ENCODE measurements at places on chromosomes 13 and 19.
A peak's percentile ranks its signal among the peaks of the same experiment; 100 is the strongest.

DNA sequence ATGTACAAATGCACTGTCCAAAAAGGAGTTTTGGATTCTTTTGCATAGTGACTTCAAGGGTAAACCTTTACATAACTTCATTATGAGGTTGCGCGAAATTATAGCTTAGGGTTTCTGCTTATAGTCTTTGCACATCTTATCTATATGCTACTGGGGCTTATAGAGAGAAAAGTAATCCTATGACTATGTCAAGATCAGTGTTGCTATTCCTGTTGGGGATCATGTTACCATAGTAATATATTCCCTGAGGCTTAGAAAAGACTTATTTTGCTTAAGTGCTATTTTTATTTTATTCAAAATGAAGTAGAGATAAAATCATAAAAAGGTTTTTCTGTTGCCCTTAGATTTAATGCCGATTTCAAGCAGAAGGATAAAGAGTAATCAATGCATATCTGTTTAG, 14.7 kb upstream of the POSTN start:
- no peak for DNase-seq

DNA sequence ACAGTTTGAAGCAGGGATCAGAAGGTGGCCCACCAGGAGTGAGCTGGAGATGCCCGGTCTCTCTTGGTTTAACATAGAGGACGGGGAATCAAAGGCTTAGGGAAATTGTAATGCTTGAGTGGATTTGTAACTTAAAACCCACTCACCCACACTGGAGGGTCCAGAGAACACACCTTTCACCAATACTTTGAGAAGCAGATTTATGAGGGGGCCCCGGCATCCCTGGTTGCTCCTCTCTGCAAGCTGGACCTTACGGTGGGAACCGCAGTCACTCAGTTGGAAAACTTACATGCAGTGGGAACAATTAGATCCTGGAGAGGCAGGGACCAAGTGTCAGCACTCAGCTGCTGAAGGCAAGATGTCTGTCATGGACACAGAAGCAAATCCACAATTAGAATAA, 20.5 kb downstream of the PPP5C start:
- DNase-seq: no peak

DNA sequence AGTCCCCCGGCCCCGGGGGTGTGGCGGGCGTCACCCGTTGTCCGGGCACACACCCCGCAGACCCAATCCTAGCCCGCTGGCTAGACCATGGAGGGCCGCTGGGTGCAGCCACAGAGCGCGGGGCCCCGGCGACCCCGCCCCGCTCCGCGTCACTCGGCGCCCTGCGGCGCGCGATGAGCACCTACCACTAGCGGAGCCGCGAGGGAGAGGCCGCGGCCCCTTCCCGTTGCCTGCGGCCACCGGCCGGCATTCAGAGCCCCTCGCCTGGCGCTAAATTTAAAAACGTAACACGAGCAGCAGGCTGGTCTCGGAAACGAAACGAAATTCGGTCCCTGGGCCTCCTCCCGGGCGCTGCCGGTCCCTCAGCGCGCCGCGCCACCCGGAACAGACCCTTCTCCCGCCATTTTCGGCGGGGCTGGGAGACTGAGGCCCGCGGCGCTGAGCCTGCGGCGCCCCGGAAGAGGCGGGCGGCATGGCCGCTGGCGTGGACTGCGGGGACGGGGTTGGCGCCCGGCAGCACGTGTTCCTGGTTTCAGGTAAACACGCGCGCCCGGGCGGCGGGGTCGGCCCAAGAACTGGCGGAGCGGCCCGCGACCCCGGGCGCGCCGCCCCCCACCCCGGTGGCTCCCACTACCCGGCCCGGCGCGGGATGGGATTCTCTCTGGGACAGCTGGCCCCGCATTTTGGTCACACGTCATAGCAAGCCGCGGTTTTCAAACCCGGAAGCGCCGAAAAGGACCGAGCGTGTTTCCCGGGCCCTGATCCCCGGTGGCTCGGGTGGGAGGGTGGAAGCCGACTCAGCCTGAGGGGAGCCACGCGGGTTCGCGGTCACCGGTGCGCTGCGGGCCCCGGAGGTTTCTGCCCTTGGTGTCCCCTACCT, at the start of gene RNASEH2B:
RNASEH2B (plus strand) TSS at position 187 of the 880 bp plus-strand sequence; CDS start at position 473, 286 bp downstream.
- DNase-seq: peak; percentile 52

GRCh38 chr19:2952953-2953481, 8.2 kb upstream of the ZNF77 start:
- DNase-seq: no peak

DNA sequence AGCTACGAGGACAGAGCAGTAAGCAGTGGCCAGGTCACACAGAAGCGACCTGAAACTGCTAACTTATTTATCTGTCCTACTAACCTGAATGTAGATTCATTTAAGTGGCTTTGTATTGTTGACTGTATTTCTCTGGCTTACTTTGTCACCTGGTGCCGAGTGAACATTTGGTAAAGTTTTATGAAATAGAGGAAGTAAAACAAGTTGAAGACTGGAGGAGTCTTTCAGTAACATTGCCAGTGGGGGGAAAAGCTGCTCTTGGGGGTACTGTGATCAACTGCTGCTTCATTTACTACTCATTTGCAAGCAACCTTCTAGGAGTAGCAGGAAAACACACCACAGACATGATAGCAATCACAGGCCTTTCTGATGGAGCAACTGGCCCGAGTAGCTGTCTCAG, 615.0 kb downstream of the FGF9 start:
- no peak for DNase-seq

DNA sequence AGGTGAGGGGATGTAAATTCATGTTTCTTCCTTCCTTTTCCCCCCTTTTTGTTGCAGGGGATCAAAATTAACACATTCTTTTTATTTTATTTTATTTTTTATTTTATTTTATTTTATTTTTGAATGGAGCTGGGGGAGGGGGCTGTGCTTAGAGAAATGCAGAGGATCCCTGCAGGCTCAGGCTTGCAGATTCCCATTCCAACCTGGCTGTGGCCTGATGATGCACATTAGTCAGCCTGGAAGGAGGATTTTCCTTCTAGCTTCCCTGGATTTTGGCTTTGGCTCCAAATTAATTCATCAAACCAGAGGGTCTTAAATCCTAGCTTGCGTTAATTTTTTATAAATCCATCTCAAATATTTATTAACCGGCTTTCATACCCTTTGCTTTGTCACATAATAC, 67.0 kb downstream of the FREM2 start:
- no peak for DNase-seq

DNA sequence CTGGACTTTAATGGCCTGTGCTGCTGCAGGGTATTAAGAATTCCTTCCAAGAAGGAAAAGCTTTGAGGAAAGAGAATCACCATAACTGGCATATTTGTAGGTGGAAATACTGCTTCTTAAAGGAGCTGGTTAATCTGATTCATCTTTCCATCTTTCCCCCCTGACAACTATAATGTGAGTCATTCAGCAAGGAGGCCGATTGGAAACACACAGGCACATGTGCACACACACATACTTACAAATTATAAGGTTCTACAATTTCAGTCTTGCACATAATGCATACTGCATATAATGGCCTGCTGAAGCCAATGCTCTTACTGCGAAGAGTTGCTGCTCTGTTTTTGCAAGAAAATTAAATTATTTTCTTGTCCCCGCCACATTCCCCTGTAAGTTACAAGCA, 78.8 kb upstream of the TPP2 start:
- DNase-seq: no peak

DNA sequence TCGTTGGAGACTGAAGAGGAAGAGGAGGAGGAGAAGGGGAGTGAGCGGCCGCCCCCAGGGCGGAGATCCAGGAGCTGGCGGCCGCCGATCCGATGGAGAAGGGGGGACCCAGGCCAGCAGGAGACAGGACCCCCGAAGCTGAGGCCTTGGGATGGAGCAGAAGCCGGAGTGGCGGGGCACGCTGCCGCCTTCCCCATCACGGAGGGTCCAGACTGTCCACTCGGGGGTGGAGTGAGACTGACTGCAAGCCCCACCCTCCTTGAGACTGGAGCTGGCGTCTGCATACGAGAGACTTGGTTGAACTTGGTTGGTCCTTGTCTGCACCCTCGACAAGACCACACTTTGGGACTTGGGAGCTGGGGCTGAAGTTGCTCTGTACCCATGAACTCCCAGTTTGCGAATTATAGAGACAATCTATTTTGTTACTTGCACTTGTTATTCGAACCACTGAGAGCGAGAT, 1.8 kb downstream of the GADD45B start:
- DNase-seq: peak; percentile 54

DNA sequence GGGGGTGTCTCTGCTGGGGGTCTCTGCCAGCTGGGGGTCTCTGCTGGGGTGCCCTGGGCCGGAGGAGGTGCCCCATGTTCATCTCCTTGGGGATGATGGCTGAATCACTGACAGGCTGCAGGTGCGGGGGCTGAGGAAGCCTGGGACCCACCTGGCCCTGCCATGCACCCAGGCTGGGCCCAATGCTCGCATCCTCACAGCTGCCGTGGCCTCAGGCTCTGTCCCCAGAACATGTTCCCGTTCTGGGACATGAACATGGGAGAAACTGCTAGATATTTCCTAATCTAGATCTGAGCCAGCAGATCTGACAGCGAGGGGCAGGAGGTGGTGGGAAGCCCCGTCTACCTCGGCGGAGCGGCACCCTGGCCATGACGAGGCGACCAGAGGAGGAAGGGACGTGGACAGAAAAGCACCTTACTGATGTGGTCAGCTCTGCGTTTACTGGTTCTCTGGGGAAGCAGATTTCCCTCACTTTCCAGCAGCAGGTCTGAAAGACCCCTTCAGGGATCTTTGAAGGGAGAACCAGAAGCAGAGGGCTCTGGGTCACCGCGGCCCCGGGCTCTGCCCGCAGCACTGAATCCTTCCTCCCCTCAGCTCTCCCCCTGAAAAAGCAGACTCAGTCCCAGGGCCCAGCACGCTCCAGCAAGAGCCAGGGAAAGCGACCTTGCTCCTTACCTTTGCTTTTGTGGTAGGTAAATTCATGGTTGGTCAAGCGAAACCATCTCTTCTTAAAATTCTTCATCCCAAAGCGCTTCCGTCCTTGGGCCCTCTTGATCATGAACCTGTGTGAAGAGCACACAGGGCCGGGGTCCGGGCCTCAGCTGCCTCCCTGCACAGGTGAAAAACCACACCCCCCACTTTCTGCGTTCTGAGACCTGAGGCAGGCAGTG, 26.5 kb upstream of the C13orf46 start:
- DNase-seq: no peak

DNA sequence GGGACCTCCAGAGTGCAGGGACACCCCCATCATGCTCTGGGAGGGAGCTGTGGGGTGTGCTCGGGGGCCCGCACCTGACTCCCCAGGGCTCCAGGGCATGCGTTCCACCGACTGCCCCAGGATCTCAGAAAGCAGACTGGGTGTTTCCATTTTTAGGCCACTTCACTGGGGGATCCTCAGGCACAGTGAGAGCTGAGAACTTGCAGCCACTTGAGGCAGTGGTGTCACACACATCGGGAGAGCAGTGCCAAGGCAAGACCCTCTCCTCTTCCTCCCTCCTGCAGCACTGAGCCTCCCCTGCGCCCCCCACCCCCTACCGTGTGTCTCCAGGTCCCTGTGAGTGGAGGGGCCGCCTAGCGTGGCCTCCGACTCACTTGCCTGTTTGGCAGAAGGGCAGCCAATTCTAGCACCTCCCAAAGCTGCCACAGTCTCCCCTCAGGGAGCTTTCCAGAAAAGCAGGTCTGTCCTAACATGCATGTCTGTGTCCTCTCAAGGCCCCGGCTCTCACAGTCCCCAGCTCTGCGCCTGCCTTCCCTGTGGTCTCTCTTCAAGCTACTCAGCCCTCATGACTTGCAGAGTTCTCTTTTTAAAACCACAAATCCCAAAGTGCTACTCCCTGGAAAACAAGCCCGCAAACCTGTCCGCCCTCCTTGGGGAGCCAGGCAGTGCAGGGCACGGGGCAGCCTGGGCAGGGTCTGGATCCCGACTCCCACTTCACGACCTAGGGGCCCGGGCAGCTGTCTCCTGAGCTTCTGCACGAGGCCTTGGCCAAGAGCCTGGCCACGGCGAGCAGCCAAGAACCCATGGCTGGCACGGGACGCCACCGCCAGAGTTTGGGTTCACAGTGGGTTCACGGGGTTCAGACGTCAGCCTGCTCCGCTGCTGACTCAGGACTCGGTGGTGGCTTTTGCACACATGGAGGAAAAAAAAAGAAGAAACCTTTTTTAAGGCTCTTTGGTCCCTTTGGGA, 94.1 kb downstream of the STK24 start:
- DNase-seq: peak; percentile 81

DNA sequence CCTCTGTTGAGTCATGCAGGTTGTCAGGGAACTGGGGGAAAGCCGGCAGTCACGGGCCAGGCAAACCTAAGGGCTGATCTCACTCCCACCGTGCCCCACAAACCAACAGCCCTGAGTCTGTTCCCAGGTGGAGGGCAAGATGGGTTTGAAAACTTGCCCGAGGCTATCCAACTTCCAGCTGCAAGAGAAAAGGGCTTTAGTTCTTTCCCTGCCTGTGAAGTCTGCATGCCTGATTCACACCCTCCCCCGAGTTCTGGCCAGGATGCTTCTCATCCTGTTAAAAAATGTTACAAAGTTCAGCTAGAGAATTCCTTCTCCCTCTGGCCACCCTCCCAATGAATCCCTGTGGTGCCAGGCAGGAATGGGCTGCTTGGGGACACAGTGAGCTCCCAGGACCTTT, 33.1 kb downstream of the MYO16 start:
- DNase-seq: no peak

DNA sequence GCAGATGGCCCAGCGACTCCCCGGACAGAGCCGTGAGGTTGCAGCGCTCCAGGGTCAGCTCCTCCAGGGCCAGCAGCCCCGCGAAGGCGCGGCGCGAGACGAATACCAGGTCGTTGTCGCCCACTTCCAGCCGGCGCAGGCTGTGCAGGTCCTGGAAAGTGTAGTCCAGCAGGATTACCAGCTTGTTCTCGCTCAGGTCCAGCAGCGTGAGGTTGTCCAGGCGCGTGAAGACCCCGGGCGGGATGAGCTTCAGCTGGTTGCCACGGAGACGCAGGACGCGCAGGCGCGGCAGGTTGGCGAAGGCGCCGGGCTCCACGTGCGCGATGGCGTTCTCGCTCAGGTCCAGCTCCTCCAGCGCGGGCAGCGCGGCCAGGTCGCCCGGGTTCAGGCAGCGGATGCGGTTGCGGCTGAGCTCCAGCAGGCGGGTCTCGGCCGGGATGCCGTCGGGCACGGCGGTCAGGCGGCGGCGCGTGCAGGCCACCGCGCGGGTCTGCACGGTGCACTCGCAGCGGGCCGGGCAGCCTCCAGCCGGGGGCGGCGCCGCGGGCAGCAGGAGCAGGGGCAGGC, 9.3 kb upstream of the PEAK3 start:
- no peak for DNase-seq

DNA sequence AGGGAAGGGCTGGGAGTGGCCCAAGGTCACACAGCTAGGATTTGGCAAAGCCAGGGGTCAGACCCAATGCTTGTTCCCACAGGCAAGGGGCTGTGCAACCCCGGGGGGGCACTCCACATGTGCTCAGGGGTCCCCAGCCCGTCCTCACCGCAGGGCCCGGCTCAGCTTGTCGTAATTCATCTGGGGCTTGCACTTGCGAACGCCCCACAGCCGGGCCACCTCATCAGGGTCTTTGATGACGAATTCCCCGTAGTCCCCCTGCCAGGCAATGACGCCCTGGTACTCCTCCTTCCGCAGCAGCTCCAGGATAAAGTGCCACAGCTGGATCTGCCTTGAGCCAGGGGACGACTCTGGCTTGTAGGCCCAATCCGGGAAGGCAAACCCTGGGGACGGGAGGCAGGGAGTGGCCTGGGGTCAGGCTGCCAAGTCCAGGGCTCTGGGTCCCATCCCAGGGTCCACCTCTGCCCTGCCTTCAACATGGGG, 4.7 kb downstream of the ERF start:
- no peak for DNase-seq

- no peak for DNase-seq
These were observed 13.7 kb downstream of the GAS6 start for GRCh38 chr13:113849981-113850721.
